Activated gamma-delta T cell treated with Interleukin-2 at 50 U/mL for 16 hours (primary cell): ENCODE measurements at places on chromosomes 16 and 17.

DNA sequence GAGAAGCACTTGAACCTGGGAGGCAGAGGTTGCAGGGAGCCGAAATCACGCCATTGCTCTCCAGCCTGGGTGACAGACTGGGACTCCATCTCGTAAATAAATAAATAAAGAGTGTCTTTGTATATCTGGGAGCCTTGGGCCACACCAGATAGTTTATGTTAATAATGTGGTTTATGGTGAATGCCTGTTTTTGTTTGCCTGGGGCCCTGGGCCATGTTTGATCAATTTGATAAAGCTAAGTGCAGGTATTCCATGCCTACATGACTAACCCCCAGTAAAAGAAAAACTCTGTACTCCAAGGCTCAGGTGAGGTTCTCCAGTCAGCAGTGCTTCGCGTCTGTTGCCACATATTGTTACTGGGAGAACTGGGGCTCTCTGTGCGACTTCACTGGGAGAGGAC is 15.1 kb downstream of the SCIMP start:
- DNase-seq, result no peak

DNA sequence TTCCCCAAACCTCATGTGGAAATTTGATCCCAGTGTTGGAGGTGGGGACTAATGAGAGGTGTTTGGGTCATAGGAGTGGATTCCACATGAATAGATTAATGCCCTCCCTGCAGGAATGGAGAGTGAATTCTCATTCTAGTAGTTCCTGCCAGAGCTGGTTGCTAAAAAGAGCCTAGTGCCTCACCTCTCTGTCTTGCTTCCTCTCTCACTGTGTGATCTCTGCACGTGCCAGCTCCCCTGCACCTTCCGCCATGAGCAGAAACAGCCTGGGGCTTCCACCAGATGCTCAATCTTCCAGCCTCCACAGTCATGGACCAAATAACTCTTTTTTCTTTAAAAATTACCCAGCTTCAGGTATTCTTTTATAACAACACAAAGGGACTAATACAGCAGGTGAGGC is 72.9 kb upstream of the CLEC3A start:
- no peak for DNase-seq

GRCh38 chr17:78785011-78785662 is 3.1 kb upstream of the CYTH1 start:
- DNase-seq, result no peak

DNA sequence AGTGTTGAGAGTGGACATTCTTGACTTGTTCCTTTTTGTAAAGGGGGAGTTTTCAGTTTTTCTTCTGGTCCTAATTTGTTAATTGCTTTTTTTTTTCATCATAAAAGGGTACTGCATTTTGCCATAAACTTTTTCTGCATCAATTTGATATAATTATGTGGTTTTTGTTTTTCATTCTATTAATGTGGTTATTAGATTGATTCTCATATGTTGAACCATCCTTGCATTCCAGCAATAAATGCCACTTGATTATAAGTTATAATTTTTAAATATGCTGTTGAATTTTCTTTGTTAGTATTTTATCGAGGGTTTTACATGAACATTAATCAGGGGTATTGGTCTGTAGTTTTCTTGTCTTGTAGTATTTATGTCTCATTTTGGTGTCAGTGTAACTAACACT is 87.2 kb upstream of the SMIM36 start:
- no peak for DNase-seq

- DNase-seq, result no peak
Measured at GRCh38 chr17:41153856-41154255, 4.2 kb upstream of the KRTAP4-5 start.

GRCh38 chr16:10935226-10935915 is 6.9 kb downstream of the DEXI start:
- DNase-seq, result no peak

GRCh38 chr16:67104061-67104460 is 5.7 kb upstream of the PHAF1 start:
- no peak for DNase-seq

DNA sequence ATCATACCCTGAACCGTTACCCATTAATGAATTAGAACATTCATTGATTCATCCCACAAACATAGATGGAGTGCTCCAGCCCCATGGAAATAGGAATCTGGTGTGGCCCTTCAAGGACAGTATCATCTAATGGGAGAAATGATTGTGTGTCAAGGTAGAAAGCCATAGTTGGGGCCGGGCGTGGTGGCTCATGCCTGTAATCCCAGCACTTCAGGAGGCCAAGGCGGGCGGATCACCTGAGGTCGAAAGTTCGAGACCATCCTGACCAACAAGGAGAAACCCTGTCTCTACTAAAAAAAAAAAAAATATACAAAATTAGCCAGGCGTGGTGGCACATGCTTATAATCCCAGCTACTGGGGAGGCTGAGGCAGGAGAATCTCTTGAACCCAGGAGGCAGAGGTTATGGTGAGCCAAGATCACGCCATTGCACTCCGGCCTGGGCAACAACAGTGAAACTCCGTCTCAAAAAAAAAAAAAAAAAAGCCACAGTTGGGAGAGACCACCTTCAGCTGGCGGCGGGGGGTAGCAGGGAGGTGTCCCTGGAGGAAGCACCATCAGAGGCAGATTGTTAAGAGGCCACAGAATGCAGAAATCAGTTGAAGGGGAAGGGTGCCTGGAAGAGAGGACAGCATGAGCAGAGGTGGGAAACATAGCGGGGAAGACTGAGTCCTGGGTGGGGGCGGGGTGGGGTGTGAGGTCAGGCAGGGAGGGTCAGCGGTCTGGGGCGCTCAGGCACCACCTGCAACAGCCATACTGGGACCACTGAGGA is 60.0 kb downstream of the USP22 start:
- DNase-seq, result no peak

DNA sequence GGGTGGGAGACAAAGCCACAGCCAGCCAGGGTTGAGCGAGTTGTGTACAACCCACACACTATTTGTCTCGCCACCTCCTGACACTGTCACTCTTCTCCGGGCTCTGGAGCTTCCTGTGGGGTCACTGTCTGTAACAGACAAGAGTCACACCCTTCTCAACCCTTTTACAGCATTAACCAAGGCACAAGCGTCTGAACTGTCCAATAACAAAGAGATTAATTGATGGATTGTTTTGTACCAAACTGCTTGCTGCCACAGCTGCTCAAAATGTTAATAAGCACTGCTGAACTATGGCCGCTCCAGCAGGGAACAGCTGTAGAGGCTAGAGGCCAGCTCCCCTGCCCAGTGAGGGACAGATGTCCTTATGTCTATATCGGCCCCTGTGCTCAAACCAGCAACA is 25.2 kb upstream of the HYDIN start:
- no peak for DNase-seq

- no peak for DNase-seq
Measured at GRCh38 chr17:50511058-50511457, 2.8 kb downstream of the MYCBPAP start.

DNA sequence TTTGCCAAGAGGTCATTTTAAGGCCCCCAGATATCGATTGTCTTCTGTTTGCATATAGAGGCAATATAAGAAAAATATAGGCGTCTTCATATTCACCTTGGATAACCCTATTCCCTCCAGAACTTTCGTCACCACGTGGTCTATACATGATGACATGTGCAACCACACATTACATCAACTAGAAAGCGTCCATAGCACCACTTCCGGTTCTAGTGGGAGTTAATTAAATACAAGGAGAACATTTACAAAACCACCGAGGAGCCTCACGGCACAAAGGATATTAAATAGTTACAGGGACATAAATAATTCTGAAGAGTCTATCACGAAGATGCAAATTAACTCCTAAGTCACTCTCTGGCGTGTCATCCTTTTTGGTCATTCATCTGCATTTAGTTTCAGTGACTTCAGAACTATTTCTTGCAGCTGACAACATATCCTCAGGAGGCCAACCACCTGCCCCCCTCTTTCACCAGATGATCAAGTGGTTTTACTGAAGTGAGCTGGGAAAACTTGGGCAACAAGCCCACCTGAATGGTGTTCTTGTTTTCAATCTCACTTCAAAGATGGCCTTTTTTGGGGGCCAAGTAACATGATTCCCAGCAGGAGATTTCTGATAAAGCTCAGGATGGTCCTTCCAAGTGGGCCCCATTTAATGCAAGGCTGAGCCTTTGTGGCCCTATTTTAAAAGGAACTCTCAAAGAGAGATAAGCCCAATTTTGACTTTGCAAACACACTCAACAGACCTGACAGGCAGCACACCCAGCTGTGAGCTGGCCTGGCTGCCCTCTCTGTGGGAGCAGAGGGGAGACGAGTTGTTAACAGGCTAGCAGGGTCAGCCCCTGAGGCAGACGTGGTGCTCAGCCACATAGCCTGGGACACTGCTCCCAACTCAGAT is 15.3 kb downstream of the CMTM3 start:
- DNase-seq, result no peak

DNA sequence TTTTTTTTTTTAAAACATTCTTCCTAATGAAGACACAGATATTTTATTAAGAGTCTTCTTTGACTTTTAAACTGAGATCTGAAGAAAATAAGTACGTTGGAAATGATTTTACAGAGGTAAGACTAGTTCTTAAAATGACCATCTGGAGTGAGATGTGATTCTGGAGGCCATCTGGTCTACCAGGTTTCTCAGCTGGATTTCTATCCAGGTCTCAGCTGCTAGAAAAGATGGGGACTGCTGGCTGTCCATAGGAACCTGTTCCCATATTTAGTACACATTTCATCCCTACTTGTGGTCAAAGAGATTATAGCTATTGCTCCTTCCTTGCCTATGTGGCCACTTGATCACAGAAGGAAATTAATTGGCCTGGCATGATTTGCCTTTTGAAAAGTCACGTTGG is 12.2 kb downstream of the PMFBP1 start:
- no peak for DNase-seq

DNA sequence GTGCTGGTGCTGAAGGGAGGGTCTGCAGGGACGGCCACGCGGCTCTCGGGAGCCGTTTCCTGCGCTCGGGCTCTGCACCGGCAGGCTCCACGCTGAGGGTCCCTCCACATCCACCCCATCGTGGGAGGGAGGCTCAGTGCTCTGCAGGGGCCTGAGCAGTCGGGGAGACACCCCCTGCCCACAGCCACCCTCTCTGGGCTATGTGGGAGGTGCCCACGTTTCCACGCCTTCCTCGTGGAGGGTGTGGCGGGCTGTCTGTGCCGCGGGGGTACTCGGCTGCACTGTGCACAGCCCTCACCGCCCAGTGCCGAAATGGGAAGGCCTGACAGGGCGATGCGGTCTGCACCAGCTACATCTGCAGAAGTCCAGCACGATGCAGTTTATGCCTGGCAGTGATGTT is 25.5 kb upstream of the ZNF750 start:
- DNase-seq, result no peak

GRCh38 chr16:79294568-79294967 is 306.0 kb downstream of the MAF start:
- no peak for DNase-seq

DNA sequence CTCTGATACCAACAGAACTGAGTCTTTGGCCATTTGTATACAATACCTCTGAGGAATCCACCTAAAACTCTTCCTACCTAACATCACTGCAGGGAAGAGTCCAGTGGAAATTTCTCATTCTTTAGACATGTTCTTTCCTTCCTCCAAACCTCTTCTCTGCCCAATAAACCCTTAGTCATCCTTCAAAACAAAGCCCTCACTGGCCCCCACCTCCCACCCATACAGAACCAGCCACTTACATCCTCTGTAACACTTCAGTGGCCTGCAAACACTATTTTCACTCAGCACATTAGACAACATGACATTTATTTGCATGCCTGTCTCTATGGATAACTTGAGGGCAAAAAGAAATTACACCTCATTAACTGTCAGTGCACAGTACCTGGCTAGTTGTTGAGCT is 200.3 kb upstream of the NOG start:
- DNase-seq, result no peak

DNA sequence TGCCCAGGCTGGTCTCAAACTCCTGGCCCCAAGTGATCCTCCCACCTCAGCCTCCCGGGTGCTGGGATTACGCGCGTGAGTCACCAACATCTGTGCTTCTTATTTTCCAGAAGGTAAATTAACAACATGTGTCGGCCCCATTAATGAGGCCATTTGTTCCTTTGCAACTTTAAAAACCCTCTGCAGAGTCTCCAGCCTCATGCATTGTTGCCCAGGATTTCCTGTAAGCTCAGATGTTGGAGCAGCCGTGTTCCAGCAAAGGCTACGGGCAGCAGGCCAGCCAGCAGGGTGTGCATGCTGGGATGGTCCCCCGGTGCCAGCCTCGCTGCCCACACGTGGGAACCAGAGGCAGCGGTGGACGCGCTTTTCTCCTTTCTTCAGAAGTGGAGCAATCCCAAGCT is 19.1 kb upstream of the HEXD start:
- no peak for DNase-seq

- no peak for DNase-seq
Measured at GRCh38 chr16:66378741-66379570, 12.5 kb downstream of the CDH5 start.

DNA sequence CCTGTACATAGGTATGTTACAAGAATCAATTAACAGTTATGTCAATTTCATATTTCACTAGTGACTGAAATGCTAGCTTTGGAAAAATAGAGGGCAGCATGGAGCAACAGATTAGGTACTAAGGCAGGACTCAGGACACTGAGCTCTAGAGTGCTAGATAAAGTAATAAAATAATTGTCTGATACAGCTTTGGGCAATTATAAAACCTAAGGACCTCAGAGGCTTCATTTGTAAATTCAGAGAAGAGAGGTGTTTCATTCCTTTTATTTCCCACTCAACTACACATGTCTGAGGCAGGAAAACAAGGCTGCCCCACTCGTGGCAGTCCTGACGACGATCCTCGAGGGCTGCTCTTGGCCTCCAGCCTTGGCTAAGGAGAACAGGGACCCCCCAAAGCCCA is 81.5 kb downstream of the CA4 start:
- no peak for DNase-seq

- DNase-seq, result no peak
Measured at GRCh38 chr17:21008992-21009671, 33.7 kb downstream of the USP22 start.

DNA sequence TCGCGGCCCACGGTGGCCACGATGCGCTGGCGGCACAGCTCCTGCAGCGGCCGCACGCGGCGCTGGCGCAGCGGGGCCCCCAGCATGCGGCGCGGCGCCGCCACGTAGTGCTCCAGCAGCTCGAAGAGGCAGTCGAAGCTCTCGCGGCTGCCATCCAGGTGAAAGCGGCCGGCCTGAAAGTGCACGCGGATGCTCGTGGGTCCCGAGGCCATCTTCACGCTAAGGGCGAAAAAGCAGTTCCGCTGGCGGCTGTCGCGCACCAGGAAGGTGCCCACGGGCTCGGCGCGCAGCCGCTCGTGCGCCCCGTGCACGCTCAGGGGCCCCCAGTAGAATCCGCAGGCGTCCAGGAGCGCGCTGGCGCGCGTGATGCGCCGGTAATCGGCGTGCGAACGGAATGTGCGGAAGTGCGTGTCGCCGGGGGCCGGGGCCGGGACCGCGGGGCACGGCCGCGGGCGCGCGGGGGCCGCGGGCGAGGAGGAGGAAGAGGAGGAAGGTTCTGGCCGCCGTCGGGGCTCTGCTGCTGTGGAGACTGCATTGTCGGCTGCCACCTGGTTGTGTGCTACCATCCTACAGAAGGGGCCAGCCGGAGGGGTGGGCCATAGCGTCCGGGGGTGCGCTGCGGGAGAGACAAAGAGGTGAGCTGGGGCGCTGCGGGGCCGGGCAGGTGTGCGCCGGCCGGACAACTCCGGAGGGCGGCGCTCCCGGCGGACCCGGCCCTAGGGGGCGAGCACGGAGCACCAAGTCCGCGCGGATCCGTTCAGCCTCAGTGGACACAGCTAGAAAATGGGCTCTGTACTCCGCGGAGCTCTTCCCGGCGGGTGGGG is 879 bp downstream of the SOCS1 start:
- DNase-seq, result peak; percentile 62
